ENCODE measurements at places on chromosomes 6 and 20.
A peak's percentile ranks its signal among the peaks of the same experiment; 100 is the strongest.

GRCh38 chr6:129370268-129370916 is 339.6 kb downstream of the ARHGAP18 start:
- peak; percentile 27 for DNase-seq

DNA sequence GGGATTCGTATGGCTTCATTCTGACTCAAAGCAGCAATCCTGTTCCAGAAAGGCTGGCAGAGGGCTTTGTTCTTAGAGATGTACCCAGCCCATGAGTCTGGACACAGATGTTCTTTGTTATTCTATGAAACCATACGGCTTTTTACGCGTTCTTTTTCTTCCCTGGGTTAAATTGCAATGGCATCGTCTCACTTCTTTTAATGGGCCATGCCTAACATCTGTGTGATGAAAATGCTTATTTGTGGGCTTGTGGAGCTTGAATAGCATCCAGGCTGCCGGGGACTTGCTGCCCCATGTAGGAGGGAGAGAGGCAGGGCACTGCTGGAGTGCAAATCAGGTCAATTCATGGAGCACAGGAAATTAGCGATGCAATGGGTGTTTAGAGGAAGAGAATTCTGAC is 19.4 kb downstream of the FAM50B start:
- DNase-seq, result no peak

DNA sequence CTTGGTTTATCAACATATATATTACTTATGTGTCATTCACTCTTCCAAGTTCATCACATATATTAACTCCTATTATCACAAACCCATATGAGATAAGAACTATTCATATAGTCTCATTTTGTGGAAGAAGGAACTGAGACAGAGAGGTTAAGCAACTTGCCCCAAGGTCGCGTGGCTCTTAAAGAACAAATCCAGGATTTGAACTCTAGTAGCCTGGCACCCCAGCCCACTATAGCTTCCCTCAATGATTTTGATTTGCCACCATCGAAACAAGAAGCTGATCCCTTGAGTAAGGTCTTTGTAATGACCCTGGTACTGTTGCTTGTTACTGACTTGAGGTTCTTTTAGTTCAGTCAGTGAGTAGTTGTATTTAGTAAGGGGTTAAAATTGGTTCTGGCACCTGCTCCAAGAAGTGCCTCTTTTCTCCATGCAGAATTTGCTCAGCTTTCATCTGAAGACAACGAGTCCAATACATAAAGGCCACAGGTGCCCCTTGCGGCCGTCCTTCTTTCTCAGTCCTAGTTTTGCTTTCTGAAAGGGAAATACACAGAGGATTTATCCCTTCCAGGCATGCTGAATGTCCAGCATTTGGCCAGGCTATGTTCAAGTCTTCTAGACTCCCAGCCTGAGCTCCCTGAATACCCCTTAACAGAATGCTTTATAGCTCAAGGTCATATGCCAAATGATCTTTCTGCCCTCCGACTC is 253.0 kb downstream of the TBC1D7 start:
- no peak for DNase-seq

- DNase-seq, result no peak
Observed at GRCh38 chr20:38220587-38221118, 39.9 kb downstream of the KIAA1755 start.

GRCh38 chr6:120993929-120994572 is 340.2 kb downstream of the TBC1D32 start:
- DNase-seq, result no peak

DNA sequence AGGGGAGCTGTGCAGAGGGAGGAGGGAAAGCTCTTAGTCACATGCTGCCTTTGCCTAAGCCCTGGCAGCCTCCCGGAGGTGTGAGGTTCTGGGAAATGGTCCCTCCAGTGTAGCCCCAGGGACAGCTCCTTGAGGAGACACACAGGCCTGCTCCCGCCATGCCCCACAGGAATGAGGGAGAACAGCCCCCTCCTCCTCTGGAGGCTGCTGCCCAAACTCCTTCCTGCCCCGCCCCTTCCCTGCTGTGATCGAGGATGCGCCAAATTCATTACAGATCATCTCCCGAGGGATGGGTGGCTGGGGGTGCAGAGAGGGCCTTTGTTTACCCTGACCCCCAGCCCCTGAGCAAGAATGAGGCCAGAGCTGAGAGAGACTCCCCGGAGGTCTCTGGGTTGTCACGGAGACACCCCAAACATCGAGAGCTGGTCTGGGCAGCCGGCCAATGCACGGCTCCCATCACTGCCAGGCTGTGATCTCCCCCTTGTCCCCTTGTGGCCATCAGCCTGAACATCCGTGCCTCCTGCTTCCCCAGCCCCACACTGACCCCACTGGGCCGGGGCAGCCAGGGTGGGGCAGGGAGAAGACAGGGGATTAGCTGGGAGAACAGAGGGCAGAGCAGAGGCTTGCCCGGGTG is 8.4 kb downstream of the CYP21A2 start:
- DNase-seq, result no peak

DNA sequence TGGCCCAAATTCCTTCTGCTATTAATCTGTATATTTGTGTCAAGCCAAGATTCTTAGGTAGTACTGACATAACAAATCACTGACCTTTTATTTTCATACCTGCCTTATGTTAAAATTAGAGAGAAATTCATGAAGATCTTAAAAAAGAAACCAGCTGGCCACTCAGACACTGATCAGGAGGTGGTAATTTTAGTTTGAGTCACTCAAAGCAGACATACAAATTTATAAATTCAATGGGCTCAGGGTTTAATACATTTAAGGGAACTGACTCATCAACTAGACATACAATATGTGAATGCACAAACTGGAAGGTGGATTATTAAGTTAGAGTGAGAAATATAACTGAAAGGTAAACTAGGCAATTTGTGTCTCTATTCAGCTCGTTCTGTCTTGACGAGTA is 711.9 kb upstream of the EYS start:
- DNase-seq, result no peak

DNA sequence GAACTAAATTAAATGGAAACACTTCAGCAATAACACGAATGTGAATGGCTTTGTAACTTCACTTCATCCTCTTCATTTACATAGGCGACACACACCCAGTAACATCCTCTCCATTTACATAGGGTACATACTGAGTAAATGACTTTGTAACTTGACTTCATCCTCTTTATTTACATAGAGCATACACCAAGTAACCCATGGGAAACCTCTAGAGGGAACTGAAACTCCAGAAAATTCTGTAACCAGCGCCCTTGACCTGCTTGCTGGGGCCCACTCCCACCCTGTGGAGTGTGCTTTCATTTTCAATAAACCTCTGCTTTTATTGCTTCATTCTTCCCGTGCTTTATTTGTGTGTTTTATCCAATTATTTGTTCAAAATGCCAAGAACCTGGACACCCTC is 81.6 kb upstream of the OPRM1 start:
- no peak for DNase-seq

All from fibroblast of skin of left quadriceps (primary cell).